Activated CD8-positive, alpha-beta T cell treated with anti-CD3 and anti-CD28 coated beads for 36 hours (primary cell): ENCODE measurements at places on chromosomes 7 and 10.

- DNase-seq: no peak
These were observed 70.1 kb upstream of the VWC2 start for GRCh38 chr7:49703337-49703736.

GRCh38 chr7:117072620-117073118 lies 119.4 kb downstream of the ST7 start:
- no peak for DNase-seq

DNA sequence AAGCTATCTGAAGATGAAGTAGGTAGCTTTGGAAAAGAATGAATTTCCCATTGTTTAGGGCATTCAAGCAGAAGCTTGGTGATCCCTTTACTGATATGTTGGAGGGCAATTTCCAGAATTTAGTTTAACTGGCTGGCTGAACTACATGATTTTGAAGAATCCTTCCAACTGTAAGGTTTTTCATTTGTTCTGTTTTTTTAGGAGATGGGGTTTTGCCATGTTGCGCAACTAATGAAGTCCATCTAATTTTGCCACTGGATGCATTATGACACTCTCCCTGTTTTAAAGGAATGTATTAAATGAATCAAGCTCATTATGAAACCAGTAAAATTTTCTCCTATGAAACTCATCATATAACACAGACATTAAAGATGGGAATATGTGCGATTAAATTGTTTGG lies 6.1 kb upstream of the DDX50 start:
- DNase-seq: no peak

GRCh38 chr7:11593322-11593721 lies 238.7 kb downstream of the THSD7A start:
- DNase-seq: no peak

GRCh38 chr7:108285003-108285368 lies 154.8 kb upstream of the LAMB4 start:
- DNase-seq: no peak

GRCh38 chr7:71511361-71511807 lies 379.4 kb downstream of the GALNT17 start:
- DNase-seq: no peak

DNA sequence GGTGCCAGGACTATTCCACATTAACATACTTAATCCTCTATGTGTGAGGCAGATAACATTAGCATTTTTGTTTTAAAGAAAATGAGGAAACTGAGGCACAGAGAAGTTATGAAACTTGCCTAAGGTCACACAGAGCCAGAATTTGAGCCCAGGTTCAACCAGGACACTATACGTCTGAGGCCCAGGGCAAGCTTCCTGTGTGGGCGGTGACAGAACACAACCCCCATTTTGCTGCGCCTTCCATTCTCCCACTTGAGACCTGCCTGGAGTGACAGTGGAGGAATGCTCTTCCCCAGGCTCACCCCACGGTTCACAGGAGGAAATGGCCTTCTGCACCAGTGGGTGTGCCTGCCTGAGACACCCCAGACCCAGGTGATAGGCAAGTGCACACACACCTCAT lies 164.1 kb downstream of the SH3PXD2A start:
- DNase-seq: no peak

DNA sequence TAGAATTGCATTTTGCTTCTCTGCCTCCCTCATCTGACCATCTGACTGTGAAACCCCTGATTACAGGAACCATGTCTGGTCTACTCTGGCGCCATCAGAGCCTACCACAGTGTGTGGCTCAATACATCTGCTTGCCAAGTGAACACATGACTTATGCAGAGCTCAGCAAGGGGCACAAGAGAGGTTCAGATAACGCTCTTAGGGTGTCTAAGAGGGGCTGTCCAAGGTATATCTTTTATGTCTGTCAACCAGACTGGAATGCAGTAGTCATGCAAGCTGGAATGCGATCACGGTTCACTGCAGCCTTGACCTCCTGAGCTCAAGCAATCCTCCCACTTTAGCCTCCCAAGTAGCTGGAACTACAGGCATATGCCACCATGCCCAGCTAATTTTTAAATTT lies 10.3 kb upstream of the RRP12 start:
- DNase-seq: no peak

- DNase-seq: no peak
These were observed 715 bp upstream of the MUC12 start for GRCh38 chr7:100968650-100969049.

DNA sequence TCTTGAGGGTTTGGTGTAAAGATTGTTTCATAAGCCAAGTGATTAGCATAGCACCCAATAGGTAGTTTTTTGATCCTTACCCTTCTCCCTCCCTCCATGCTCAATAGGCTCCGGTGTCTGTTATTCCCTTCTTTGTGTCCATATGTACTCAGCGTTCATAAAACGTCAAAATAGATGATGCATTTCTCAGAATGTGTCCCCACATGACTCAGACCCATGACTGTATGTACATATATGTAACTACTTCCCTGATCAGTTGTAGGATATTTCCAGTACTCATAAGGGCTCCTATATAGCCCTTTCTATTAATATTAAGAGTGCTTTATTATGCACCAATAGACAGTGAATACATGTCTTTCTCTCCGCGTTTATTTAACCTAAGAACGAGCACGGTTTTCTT lies 466.9 kb downstream of the KIF20B start:
- DNase-seq: no peak

- no peak for DNase-seq
These were observed 56.1 kb downstream of the MKI67 start for GRCh38 chr10:128070161-128070560.

GRCh38 chr7:131471250-131472004 lies 85.0 kb downstream of the PODXL start:
- DNase-seq: no peak

- no peak for DNase-seq
These were observed 10.2 kb downstream of the VENTX start for GRCh38 chr10:133247681-133248333.

GRCh38 chr10:34121125-34121753 lies 693.9 kb downstream of the PARD3 start:
- no peak for DNase-seq

DNA sequence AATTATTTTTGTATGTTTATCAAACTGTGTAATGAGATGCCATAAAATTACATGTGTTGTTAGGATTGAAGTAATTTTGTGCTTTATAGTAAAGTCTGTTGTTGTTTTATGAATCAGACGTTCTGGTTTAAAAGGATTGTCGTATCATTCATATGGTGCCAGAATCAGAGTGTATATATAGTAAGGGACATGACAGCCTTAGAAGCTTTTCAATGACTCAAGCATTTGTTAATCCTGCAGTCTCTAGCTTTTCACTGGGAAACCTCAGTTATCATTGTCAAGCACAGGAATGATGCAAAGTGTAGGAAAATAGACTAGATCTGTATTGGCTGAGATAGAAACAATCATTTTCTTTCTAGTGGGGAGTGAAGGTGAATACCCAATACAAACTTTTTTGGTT lies 57.5 kb downstream of the TRRAP start:
- DNase-seq: no peak

DNA sequence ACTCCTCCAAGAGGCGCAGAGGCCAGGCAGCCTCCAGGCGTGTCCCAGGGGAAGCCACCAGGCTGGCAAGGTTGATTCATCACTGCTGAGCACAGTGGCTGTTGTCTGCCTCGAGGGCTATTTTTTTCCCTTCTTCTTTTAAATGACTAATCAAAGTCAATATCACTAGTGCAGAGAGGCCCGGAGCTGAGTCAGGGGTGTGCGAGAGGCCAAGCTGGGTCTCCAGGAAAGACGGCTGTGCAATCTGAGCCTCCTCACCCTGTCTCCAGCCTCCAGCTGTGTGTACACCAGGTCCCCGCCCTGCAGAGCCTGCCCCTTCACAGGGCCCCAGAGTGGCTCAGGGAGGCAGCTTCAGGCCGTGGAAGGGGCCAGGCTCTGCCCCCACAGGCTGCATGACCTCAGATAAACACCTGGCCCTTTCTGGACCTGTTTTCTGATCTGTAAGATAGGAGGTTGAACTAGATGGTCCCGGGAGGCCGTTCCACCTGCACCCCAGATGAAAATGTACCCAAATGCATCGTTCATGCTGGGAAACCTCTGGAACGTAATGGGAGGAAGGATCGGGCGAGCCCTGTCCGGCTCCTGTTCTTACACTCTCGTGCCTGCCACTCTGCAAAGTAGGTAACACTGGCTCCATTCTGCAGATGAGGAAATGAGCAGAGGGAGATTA lies 3.7 kb downstream of the STX1A start:
- peak; percentile 81 for DNase-seq

DNA sequence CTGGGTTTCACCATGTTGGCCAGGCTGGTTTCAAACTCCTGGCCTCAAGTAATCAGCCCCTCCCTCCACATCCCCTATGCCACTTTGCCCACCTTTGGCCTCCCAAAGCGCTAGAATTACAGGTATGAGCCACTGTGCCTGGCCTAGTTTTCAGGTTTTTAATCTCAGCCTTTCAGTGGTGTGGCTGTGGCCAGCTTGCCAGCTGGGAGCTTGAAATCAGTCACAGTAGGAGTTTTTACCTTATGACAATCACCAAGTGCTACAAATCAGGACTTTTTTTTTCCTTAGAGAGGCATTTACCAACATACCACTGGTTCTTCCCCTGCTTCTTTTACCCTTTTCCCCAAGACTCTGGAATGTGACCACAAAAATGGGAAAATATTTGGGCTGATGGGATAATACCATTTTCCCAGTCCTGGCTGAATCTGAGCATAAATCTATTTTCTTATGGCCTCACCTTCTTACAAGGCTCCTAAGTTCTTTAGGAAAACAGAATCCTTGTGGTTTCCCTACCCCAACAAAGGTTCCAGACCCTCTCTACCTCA lies 6.2 kb downstream of the STEAP4 start:
- no peak for DNase-seq
